ENCODE measurements at places on chromosomes 4 and X.

DNA sequence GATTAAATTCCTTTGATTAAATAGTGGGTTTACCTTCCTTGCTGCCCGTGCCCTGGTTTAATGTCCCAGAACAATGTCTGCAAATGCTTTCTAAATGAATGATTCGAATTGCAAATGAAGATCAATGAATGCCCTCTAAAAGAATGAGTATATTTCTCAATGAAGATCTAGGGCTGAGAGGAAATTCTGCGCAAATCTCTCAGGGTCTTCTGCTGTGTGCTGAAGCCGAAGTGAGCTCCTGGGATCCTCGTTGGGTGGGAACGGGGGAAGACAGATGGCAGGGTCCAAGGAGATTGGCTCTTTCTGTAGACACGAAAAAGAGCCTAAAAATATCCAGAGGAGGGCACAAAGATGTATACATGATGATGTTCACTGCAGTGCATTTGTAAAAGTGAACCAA lies 224.8 kb downstream of the STIM2 start:
- ATAC-seq = no peak

- ATAC-seq = no peak
These were observed 8.6 kb upstream of the FGF5 start for GRCh38 chr4:80257851-80258250.

- no peak for ATAC-seq
These were observed 485.5 kb downstream of the TRAM1L1 start for GRCh38 chr4:116599859-116600258.

DNA sequence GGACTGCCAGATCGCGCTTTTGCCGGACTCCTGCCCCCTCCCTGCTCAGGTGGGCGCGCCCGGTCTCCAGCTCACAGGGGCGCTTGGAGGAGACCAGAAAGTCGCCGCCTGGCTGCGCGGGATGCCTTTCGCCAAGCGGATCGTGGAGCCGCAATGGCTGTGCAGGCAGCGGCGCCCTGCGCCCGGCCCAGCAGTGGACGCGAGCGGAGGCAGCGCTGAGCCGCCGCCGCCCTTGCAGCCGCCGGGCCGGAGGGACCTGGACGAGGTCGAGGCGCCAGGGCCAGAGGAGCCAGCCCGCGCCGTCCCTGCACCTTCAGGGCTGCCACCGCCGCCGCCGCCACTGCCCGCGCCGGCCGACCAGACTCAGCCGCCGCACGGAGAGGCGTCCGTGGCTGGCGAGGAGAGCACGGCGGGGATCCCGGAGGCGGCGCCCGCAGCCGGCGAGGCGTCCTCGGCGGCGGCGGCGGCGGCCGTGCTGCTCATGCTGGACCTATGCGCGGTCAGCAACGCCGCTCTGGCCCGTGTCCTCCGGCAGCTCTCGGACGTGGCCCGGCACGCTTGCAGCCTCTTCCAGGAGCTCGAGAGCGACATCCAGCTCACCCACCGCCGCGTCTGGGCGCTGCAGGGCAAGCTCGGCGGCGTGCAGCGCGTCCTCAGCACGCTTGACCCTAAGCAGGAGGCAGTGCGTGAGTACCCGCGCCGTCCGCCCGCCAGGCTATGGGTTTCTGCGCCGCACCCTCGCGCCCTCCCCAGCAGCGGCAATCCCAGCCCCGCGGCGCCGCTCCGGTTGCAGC lies 834 bp downstream of the NHS start:
- peak; percentile 29 for ATAC-seq

- ATAC-seq = no peak
These were observed 22.4 kb downstream of the RS1 start for GRCh38 chrX:18649498-18649951.

DNA sequence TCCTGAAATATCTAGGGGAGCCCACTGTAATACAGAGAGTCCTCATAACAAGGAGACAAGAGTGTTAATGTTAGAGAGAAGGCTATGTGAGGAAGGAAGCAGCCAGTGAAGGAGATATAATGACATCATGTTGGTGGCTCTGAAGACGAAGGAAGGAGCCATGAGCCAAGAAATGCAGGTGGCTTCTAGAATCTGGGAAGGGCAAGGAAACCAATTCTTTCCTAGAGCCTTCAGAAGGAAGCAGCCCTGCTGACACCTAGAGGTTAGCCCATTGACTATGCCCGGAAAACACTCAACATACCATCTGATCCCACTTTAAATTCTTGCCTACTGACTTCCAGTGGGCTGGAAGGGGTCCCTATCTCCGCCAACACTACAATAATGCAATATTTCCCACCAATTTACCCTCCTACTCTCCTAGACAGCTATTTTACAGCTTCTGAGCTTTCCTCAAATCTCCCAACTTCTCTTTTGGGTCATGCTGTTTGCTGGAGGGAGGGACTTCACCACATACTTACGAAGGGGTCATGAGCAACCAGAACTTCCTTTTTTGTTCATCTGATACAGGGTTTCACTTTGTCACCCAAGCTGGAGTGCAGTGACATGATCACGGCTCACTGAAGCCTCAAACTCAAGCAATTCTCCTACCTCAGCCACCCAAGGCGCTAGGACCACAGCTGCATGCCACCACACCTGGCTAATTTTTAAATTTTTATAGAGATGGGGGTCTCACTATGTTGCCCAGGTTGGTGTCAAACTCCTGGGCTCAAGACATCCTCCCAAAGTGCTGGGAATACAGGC lies 25.2 kb upstream of the G3BP2 start:
- ATAC-seq = peak; percentile 58

DNA sequence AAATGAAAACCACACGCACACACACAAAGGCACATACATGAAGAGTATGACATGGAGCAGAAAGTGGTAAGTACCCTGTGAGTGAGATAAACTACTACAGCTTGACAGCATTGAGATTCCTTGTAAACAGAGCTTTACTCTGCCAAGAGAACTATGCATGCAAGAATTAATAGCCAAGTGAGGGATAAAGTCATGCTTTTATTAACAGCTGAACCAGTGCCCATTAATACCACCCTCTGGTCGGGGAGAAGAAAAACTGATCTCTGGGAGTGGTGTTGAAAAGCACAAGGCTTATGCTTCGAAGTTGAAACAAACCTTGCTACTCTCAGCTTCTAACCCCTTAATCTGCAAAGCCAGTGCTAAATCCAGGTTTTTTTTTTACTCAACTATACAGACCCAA lies 95.9 kb upstream of the C1QTNF7 start:
- ATAC-seq = no peak

GRCh38 chrX:114015966-114016365 lies 567.9 kb upstream of the HTR2C start:
- ATAC-seq = no peak

- ATAC-seq = no peak
These were observed 3.0 kb downstream of the MAGED2 start for GRCh38 chrX:54810532-54810931.

- ATAC-seq = no peak
These were observed 15.2 kb downstream of the GAB1 start for GRCh38 chr4:143351774-143352451.

- ATAC-seq = no peak
These were observed 29.3 kb upstream of the MYOZ2 start for GRCh38 chr4:119106036-119107000.

DNA sequence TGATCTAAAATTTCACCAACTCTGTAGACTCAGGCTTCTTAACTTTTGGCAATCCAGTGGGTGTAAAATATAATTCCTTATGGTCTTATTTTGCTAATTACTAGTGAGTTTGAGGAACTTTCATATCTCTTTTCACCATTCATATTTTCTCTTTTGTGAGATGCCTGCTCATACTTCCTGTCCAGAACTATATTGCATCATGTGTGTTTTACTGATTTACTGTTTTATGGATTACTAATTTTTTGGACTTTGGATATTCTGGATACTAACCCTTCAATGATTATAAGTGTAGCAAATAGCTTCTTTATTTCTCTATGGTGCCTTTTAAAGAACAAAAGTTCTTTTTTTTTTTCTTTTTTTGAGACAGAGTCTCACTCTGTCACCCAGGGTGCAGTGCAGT lies 20.6 kb downstream of the GSX2 start:
- ATAC-seq = no peak

GRCh38 chrX:100593126-100593525 lies 8.4 kb downstream of the TNMD start:
- no peak for ATAC-seq

GRCh38 chr4:78509043-78509442 lies 42.5 kb upstream of the ANXA3 start:
- no peak for ATAC-seq

GRCh38 chr4:52298444-52298843 lies 247.3 kb downstream of the SPATA18 start:
- no peak for ATAC-seq

DNA sequence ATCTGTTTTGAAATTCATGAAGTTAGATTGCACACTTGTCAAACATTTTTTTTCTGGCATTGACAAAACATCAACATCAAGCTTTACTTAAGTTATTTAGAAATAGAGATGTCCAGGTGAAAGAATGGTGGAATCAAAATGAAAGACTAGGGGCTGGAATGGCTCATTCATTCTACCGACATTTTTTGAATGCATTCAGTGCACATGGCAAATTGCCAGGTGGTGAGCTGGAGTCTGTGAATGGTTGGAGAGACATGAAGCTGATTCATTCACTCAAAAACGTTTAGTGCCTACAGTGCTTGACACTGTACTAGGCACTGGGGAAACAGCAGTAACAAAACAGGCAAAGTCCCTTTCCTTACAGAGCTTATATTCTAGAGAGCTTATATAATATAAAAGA lies 292.4 kb downstream of the PPP1R2C start:
- no peak for ATAC-seq

- no peak for ATAC-seq
These were observed 71.3 kb downstream of the SLC9A7 start for GRCh38 chrX:46687619-46688018.

DNA sequence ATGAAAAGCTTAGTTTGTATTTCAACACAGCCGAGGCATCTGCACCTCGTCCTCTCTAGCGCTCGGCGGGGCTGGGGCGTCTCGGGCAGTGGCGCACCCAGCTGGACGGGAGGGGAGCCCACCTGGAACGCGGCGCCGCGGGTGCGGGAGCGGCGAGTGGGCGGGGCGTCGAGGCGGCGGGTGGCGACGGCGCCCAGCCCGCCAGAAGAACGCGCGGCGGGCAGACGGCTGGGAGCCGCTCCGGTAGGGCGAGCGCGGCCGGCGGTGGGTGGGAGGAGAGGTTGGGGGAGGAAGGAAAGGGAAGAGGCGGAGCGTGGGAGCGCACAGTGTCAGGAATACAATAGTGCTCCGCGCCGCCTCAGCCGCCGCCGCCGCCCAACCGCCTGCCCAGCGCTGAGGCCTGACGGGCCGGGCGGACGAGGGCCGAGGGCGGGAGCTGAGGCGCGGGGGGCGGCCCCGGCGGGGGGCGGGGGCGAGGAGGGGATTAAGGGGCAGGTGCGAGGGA lies at the start of gene JADE3:
JADE3 (plus strand) TSS at position 324 of the 505 bp plus-strand sequence. CDS start 72,474 bp downstream, outside the sequence.
- ATAC-seq = peak; percentile 92

GRCh38 chr4:112901962-112902411 lies 147.5 kb upstream of the ANK2 start:
- ATAC-seq = no peak

DNA sequence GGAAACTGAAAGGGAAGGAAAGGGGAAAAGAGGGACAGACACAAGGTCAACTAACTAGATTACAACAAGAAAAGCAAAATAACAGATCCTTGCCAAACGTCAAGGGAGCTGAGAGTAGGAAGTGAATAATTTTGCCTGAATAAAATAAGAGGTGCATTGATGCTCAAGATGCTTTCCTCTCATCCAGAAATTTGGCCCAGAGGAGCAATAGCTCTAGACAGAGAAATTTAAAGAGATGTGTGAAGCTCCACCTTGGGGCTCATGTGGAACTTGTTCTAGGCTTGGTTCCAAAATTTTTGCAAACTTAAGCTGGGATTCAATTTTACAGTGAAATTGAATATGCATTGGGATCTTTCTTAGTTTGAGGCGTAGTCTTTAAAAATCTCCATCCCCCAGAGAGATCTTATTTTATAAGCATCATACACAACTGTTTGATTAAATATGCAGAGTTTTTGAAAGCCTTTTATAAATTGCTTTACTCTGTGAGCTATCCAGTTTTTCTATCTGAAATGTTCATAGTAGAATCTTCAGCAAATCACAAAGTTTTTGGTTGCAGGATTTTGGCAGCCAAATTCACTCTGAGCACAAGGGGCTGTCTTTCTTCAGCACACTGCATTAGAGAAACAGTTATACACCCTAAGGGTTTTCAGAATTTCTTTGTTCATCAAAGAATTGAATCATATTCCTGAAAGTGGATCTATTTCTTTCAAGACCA lies 1159.5 kb downstream of the ADGRL3 start:
- ATAC-seq = no peak

DNA sequence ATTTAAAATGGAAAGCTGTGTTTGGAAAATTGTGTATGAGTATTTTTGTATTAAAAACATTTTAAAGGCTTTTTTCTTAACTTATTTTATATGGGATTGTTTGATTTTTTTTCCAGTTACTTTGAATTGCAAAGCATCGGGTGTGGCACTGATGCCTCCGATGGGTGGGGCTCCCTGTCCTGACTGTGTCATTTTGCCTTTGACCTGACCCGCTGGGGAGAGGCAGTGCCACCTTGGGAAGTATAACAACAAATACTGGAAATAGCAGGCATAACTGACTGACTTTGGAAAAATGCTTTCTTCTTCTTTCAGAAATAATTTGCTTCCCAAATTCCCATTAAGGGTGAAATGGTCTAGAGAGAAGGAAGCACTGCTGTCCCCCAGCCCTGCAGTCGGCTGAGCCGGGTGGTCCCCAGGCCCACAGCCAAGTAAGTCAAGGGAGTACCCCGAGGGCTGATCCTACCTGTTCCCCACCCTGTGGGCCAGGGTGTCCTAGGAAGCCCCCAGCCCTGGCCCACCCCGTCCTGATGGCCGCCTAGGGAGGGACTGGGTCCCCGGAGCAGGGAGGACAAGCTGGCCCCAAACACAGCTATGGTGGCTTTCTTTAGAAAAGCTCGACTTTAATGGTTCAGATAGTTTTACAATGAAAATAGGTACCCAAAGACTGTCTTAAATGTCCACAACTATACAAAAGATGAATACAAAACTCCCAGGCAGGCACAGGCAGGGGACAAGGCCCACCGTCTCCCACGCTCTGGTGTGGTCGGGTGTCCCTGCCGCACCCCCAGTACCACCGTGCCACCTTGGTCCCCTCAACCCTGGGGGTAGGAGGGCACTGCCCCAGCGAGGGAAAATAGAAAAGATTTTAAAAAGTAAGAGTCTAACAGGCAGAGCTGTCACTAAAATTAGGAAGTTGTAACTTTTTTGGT lies 26.4 kb downstream of the NELFA start:
- no peak for ATAC-seq

GRCh38 chrX:10620121-10620699 lies at the start of gene MID1:
Gene MID1 (minus strand): TSS chrX:10620585. CDS start chrX:10567547, 53,038 bp downstream.
- peak; percentile 82 for ATAC-seq

DNA sequence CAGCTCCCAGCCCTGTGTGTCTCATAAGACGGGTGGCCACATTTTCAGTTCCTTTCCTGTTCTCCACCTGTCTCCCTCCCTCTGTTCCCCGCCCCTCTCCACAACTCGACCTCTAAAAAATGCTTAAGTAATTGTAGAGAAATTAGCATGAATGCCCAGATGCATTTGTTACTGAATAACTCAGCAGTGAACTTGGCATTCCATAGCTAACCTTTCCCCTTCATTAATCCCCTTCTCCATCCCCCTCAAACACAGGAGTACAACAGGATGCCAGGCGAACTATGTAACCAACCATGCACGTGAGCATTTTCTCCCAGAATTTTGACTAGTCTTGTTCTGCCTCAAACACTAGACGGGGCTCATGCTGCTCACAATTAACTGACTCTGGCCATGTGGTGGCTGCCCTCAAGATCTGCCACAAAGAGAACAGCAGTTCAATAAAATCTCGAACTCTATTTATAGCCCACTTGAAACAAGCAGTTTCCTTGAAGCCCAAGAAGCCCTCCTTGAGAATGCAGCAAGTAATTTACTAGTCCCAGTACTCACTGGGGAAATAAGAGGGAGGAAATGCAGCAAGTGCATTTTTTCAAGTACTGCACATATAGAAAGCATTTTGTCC lies 351.2 kb downstream of the ARHGAP24 start:
- ATAC-seq = peak; percentile 51

All from gastroesophageal sphincter (tissue), 4 donors.